ENCODE measurements at places on chromosomes 11 and 22. TPM values are rescaled to one million over a fixed set of nuclear protein-coding genes. Genes with fewer than 3 reads are reported as not detected.
A peak's percentile ranks its signal among the peaks of the same experiment; 100 is the strongest.

GRCh38 chr11:63572026-63572688, 9.0 kb upstream of the PLAAT2 start:
- H3K27me3 ChIP-seq: no peaks in the 10 kb centered on the region
- peaks cover 31% of the 10 kb centered on the region for H3K4me1 ChIP-seq
- no peak overlapping the region for H3K4me3 ChIP-seq
- H3K27ac ChIP-seq: peak overlapping the region; percentile 43

- H3K27ac ChIP-seq: peak overlapping the region; percentile 49
- peaks cover 68% of the 10 kb centered on the region for H3K4me1 ChIP-seq
- H3K4me3 ChIP-seq: peak overlapping the region; percentile 84
- H3K36me3 ChIP-seq: peaks cover 4% of the 10 kb centered on the region
Observed at GRCh38 chr22:21569459-21570170, 2.1 kb downstream of the UBE2L3 start.

DNA sequence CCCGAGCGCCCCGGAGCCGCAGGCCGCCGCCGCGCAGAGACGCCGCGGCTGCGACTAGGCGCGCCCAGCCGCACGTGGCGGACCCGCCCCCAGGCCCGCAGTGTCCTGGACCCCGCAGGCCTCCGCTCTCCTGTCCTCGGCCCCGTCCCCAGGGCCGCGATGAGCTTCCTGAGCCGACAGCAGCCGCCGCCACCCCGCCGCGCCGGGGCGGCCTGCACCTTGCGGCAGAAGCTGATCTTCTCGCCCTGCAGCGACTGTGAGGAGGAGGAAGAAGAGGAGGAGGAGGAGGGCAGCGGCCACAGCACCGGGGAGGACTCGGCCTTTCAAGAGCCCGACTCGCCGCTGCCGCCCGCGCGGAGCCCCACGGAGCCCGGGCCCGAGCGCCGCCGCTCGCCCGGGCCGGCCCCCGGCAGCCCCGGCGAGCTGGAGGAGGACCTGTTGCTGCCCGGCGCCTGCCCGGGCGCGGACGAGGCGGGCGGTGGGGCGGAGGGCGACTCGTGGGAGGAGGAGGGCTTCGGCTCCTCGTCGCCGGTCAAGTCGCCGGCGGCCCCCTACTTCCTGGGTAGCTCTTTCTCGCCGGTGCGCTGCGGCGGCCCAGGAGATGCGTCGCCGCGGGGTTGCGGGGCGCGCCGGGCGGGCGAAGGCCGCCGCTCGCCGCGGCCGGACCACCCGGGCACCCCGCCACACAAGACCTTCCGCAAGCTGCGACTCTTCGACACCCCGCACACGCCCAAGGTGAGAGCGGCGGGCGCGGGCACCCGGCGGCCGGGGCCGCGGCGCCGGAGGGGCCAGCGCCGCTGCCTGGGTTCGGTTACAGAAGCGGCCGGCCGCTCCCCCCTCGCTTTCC, 528 bp downstream of the WEE1 start:
- H3K27ac ChIP-seq: peak overlapping the region; percentile 85
- peak overlapping the region; percentile 99 for H3K4me3 ChIP-seq
- DNase-seq: peak; percentile 51
- peaks cover 6% of the 10 kb centered on the region for H3K27me3 ChIP-seq
- peaks cover 38% of the 10 kb centered on the region for H3K36me3 ChIP-seq

GRCh38 chr11:3831378-3832239, 9.2 kb downstream of the RHOG start:
- peaks cover 67% of the 10 kb centered on the region for H3K4me1 ChIP-seq
- H3K27me3 ChIP-seq: no peaks in the 10 kb centered on the region
- peak overlapping the region; percentile 87 for H3K27ac ChIP-seq
- no peak for DNase-seq
- H3K36me3 ChIP-seq: peaks cover 38% of the 10 kb centered on the region

DNA sequence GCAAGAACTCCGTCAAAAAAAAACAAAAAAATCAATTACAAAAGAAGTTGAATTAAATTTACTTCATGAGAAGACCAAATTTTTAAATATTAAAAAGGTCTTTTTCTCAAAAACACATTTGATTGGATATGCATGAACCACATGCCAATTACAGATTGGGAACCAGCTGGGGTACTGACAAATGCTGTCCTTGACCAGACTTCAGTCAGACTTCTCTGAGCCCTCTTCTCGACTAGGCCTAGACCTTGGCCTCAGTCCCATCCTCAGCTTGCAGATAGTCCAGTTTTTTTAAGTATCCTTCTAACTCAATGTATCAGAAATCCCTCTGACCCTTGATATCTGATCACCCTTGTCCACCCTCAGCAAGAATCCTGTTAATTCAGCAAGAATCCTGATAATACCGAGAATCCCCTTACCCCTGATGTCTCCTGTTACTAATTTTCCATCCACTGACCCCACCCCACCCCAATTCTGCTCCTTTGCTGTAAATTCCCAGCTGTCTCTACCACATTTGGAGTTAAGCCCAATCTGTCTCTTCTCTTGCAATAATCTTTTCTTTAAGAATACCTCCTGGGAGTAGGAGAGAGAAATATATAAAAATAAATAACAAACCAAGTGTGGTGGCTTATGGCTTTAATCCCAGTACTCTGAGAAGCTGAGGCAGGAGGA, 30.9 kb downstream of the OR4D9 start:
- no peaks in the 10 kb centered on the region for H3K27me3 ChIP-seq
- peaks cover 15% of the 10 kb centered on the region for H3K4me1 ChIP-seq
- H3K4me3 ChIP-seq: no peak overlapping the region
- no peak overlapping the region for H3K27ac ChIP-seq
- no peak for DNase-seq

- peaks cover 17% of the 10 kb centered on the region for H3K27me3 ChIP-seq
- H3K4me1 ChIP-seq: no peaks in the 10 kb centered on the region
- H3K4me3 ChIP-seq: no peak overlapping the region
- H3K27ac ChIP-seq: no peak overlapping the region
- no peaks in the 10 kb centered on the region for H3K36me3 ChIP-seq
- DNase-seq: no peak
Observed at GRCh38 chr11:120907971-120908370, 115.9 kb upstream of the TBCEL start.

DNA sequence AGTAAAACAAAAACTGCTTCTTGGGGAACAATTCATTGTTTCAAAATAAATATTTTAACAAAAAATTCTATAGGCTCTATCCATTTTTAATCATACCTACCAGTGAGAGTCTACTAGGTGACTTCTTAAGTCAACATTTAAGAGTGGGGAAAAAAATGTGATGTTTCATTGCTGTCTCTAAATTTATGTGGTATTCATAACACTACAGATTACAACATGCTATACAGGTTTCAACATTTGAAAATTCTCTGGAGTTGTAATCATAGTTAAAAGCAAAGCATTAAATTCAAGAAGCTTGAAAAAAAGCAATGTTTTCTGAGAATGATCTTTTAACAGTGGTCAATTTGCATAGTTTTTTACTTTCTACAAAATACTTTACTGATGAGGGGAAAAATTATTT, 18.3 kb downstream of the SBF2 start:
- H3K36me3 ChIP-seq: no peaks in the 10 kb centered on the region
- no peak overlapping the region for H3K27ac ChIP-seq
- H3K4me3 ChIP-seq: no peak overlapping the region
- peaks cover 9% of the 10 kb centered on the region for H3K4me1 ChIP-seq

- H3K4me1 ChIP-seq: no peaks in the 10 kb centered on the region
- H3K27me3 ChIP-seq: no peaks in the 10 kb centered on the region
- no peak overlapping the region for H3K4me3 ChIP-seq
- no peak overlapping the region for H3K27ac ChIP-seq
- H3K36me3 ChIP-seq: no peaks in the 10 kb centered on the region
Observed at GRCh38 chr11:116240710-116241109, 532.1 kb downstream of the BUD13 start.

DNA sequence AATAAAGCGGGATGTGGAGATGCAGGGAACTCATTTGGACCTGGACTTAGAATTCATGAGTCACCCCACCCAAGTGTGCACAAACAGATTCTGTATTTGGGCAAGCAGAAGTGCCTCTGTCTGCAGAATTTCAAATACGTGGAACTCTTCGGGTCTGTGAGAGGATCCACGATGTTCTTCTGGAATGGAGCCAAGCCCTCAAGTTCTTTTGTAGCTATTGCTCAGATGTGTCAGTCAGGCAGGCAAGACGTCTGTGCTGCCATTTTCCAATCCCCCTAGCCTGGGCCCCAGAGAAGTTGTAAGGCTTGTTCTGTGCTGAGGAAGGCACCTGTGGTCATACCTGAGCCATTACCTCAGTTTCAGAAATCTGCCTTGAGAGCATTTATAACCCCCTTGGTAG, 132.8 kb upstream of the RASSF10 start:
- no peaks in the 10 kb centered on the region for H3K36me3 ChIP-seq
- DNase-seq: no peak
- peaks cover 21% of the 10 kb centered on the region for H3K27me3 ChIP-seq

DNA sequence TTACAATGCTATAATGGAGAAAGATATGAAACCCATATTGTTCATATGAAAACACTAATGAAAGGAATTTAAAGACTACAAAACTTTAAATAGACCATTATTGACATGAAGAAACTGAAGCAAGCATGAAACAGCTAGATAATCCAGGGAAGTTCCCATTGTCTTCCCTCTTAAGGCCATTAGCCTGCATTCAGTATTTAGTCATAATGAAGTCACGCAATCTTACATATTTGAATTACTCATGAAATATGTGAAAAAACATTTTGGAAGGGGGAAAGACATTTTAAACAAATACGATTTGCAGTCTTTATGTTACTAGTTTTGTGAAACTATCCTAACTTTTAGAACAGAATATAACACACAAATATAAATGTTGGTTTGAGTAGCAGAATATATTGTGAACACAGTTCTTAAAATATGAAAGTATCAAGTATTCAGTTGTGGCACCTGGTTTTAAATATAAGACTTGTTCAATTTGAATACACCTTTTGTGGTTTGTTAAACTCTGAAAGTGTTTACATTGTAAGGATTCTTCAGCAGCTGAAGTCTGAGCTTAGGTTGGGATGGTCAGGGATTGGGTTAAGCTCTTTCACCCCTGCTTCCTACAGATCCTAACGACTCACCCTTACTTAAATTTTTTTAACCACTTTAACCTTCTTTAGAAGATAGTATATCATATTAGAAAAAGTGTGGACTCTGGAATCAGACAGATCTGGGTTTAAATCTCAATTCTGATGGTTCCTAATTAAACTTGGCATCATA, 500.3 kb upstream of the TENM4 start:
- H3K4me1 ChIP-seq: no peaks in the 10 kb centered on the region
- no peak overlapping the region for H3K4me3 ChIP-seq
- DNase-seq: no peak

- H3K27me3 ChIP-seq: no peaks in the 10 kb centered on the region
- peaks cover 6% of the 10 kb centered on the region for H3K4me1 ChIP-seq
- no peaks in the 10 kb centered on the region for H3K36me3 ChIP-seq
- no peak overlapping the region for H3K27ac ChIP-seq
- H3K4me3 ChIP-seq: no peak overlapping the region
Observed at GRCh38 chr11:72091292-72091691, 10.6 kb downstream of the LRRC51 start.

DNA sequence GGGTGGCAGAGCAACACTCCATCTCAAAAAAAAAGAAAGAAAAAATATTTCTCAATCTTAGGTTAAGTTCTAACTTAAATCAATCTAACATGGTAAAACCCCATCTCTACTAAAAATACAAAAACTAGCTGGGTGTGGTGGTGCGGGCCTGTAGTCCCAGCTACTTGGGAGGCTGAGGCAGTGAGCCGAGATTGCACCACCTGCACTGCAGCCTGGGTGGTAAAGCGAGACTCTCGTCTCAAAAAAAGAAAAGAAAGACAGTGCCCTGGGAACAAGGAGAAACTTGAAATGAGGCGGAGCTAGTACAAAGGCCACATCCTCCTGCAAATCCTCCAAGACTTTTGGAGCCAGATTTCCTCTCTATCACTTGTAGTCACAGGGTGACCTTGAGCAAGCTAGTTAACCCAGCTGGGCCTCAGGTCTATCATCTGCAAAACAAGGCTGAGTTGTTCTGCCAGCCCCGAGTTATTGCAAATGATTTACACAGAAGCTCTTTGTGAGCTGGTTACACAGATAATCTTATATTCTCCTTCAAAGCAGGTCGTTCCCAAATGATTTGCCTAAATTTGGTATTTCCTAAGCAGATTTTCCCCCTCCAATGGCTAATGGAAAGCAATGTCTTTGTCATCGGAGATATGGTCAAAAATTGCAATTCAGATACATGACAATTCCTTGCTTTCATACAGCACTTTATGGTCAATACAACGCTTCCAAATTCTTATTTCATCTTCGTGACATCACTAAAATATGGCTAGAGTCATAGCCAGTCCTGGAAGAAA, 1.9 kb downstream of the ANKRD54 start:
- H3K27me3 ChIP-seq: no peaks in the 10 kb centered on the region
- H3K36me3 ChIP-seq: peaks cover 4% of the 10 kb centered on the region
- H3K4me3 ChIP-seq: peak overlapping the region; percentile 71

DNA sequence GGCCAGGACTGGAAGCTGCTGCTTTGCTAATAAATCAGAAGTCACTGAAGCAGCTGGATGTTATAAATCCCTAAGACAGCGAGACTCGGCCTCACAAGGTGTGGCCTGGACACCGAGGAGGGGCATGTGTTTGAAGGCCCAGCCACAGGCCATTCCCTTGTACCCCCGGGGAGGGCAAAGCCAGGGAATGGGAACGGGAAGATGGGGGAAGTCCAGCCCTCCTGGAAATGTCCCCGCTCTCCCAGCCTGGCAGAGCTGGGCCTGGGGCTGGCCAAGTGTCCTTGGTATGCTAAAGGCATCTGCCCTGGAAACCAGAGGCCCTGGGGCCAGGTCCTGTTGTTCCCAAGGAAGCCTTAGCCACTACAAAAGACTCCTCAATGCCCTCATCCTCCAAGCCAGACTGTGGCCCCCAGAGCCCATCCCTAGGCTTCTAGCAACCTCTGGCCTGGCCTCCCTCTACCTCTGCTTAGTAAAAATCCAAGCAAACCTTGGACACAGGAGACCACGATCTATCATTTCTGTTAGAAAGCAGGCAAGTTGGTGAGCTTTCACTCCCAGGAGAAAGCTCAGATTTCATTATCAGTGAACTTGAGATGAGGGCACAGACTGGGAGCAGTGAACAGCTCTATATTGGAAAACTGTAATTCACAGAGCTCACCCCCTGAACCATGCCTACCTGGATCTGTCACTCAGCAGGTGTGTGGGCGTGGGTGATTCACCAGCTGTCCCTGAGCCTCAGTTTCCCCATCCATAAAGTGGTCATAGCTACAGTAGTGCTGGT, 11.0 kb downstream of the CHST1 start:
- DNase-seq: no peak
- no peaks in the 10 kb centered on the region for H3K36me3 ChIP-seq
- H3K4me3 ChIP-seq: no peak overlapping the region
- peaks cover 36% of the 10 kb centered on the region for H3K27me3 ChIP-seq

A4GALT gene
- total RNA-seq: 0.46 TPM

LRRC75B gene
- 1.2 TPM for total RNA-seq

ALG8 gene
- total RNA-seq: 45.6 TPM

OR51A4 gene
- total RNA-seq: not detected

RRAS2 gene
- 64.2 TPM for total RNA-seq

SCUBE2 gene
- 0.37 TPM for total RNA-seq

NCAM1 gene
- not detected for total RNA-seq

GGTLC3 gene
- not detected for total RNA-seq

PNPLA3 gene
- total RNA-seq: 0.60 TPM

EMSY gene
- total RNA-seq: 27.8 TPM

OR52I1 gene
- total RNA-seq: not detected

CEP164 gene
- 32.5 TPM for total RNA-seq

C11orf65 gene
- total RNA-seq: 1.5 TPM

Measured in activated T-cell treated with anti-CD3 and anti-CD28 coated beads, Interleukin-2, amount 50 U/mL, for 72 hours (primary cell).